Stimulated activated CD8-positive, alpha-beta memory T cell treated with anti-CD3 and anti-CD28 coated beads, Interleukin-7, amount 100 ng/mL, for 1 hour (primary cell): ENCODE measurements at places on chromosomes 1 and 21.

- DNase-seq, result no peak
These were observed 16.6 kb upstream of the RNF223 start for GRCh38 chr1:1090424-1091343.

- DNase-seq, result no peak
These were observed 579.7 kb downstream of the PTPRC start for GRCh38 chr1:199218533-199218932.

- no peak for DNase-seq
These were observed 104.7 kb downstream of the JAK1 start for GRCh38 chr1:64861611-64862010.

GRCh38 chr1:45730780-45731319 lies 19.6 kb downstream of the IPP start:
- DNase-seq, result no peak

GRCh38 chr1:36871146-36871971 lies 163.0 kb downstream of the GRIK3 start:
- DNase-seq, result no peak

- DNase-seq, result no peak
These were observed 44.9 kb downstream of the SYT6 start for GRCh38 chr1:114108751-114109255.

DNA sequence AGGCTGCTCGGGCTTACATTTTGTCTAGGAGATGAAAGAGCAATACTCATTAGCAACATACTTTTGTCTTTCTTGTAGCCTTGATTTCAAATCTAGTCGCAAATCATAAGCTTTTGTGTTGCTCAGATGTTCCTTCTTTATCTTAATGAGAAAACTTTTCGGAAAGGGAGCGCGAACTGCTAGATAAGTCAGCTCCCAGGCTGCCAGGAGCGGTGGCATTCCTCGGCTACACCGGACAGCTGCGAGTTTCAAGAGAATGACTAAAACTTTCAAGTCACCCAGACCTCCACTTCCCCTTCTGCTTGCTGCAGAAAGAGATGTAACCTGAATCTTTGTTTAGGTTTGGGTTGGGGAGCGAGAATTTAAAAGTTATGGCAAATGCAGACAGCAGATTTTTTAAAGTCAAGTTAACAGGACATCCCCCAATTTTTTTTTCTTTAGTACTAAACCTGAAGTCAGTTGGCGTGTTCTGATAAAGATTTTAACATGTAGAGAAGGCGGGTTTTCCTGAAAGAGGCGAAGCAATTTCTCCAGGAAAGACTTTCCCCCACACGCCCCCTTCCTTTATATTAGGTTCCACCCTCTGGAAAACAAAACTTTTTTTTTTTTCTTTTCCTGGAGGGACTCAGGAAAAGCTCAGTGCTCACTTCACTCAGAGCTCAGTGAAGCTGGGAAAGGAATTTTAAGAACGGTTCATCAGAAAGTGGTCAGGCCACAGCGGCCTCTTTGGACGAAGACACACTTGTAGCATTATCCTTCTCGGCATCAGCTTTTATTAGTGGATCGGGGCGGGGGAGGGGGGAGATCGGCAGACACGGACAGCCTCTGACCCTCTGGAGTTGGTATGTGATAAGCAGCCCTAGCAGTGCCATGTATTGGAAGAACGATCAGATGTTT lies at the start of gene LHX8:
LHX8 (plus strand) TSS at position 639 of the 897 bp plus-strand sequence. CDS start 2,227 bp downstream, outside the sequence.
- DNase-seq, result no peak

DNA sequence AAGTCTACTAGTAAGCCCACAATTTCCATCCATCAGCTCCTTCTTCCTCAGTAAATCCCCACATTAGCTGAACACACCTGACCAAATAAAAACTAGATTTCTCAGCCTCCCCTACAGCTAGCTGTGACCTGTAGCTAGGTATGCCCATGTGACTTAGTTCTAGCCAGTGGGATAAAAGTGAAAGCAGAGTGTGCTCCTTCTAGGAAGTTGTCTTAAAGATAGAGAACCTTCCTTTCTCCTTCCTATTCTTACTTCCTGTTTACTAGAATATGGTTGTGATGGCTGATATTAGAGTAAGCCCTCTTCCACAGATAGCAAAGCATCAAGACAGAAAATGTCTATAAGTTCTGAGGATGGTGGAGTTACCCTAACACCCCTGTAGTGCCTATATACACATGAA lies 67.0 kb downstream of the PIK3R3 start:
- DNase-seq, result no peak

DNA sequence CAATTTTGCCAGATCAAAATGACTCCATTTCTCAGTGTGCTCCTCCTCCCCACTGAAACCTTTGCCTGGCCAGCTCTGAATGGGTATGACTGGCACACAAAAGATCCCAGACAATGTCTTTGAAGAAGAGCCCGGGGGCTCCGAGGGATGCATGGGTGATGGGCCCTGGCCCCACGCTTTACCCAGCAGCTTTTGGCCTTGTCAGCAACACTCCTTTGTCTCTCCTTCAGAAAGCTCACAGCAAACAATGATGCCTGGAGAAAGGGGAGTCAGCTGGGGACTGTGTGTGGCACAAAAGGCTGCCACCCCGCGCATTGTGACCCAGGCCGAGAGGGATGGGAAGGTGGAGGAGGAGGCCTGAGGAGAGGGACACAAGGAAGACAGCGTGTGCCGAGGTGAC lies 45.9 kb downstream of the PLXNA2 start:
- DNase-seq, result no peak

- DNase-seq, result no peak
These were observed 7.4 kb upstream of the TIAM1 start for GRCh38 chr21:31351438-31351837.

DNA sequence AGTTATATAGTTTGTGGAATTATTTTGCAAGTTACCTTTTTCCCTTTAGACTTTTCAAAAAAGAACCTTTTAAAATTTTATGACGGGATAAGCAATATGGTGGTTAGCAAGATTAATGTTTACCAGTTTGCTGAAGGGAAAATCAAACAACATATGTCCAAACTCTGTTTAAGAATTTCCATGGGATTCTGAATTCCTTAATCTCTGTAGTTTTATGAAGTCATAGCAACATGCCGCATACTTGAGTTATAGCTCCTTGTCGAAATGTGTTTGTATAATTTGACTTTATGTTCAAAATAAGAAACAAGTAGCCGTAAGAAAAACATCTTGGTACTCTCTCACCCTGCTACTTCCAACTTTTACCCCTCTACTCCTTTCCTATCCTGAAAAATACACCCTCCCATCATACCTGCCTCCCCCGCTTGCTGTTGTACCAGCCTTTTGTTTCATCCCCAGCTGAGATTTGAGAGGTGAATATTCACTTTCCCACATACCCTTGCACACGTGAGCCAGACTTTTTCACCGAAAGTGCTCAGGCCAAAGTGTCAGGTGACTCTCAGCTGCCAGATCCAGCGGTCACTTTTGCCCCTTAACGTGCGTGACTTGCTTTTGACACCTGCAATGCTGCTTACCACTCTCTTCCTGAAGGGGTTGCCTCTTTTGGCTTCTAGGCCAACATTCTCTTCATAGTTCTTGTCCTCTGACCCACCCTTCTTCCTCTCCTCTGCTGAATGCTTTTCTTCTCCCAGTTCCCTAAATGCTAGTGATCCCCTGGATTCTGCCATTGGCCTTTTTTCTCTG lies 83.5 kb upstream of the ZNF326 start:
- no peak for DNase-seq

- no peak for DNase-seq
These were observed 177.6 kb downstream of the MIS18A start for GRCh38 chr21:32101277-32101676.

DNA sequence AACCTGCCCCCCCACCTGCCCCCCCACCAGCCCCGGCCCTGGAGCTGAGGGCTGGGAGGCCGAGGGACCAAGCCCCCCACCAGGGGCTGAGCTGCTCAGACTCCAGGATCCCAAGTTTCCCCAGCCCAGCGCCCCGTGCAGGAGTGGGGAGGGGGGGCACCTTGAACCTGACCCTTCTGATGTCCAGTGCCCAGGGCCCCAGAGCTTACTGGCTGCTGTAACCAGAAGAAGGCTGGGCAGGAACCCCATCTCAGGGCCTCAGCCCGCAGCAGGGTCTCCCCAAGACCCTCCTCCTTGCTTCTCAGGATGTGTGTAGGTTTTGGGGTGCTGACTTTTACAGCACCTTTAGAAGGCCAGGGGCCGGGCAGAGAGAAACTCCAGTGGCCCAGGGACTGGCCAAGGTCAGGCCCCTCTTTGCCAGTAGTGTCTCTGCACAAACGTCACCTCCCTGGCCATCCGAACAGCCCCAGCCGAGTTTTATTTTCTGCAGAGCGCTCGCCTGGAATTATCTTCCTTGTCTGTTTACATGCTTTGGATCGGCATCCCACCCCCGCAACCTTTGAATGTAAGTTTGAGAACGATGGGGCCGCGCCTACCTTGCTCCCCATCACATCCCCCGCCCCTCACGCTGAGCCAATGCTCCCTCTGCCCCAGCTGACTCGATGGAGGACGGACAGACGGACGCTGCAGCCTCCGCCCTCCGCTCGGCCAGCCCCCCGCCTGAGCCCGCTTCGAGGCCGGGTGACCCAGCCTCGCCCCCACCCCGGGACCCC lies 70.1 kb upstream of the CASZ1 start:
- DNase-seq, result no peak

DNA sequence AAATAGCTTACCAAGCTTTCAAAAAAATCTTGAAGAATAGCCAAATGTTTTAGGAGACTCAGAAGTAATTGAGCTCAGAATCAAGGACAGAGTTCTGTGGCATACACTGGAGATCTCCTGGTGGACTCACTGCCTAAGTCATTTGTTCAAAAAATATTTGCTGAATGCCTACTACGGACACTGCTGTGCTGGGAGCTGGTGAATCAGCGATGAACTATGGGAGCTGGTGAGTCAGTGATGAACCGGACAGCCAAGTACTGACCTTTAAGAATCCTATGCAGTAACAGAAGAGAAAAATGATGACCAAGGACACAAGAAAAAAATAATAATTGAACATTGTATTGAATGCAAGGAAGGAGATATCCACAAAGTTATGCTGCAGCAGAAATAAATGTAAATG lies 717.9 kb upstream of the CXADR start:
- DNase-seq, result no peak

DNA sequence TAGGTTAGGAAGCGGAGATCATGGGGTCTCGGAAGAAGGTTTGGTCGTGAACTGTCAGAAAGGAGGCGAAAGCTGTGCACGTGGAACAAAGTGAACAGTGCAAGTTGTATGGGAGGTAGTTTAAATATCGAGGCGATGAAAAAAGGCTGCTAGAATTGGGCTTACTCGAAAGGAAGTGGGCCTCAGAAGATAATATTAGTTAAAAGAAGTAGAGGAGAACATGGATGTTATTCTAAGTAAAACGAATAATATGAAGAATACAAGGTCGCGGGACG lies 571 bp downstream of the WDR3 start:
- DNase-seq, result no peak

GRCh38 chr1:178055779-178056471 lies 38.0 kb upstream of the RASAL2 start:
- no peak for DNase-seq

DNA sequence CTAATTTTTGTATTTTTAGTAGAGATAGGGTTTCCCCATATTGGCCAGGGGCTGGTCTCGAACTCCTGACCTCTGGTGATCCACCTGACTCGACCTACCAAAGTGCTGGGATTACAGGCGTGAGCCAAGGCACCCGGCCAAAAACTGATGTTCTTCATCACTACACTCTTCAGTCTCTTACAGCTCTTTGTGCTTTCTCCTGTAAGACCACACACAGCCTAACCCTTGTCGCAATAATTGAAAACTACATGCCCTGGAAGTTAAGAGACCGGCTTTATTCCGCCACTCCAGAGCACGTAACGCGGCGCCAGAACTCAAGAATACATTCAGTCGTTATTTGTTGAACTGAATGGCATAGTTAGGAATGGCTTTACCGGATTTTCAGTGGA lies 552 bp downstream of the GPATCH4 start:
- no peak for DNase-seq

DNA sequence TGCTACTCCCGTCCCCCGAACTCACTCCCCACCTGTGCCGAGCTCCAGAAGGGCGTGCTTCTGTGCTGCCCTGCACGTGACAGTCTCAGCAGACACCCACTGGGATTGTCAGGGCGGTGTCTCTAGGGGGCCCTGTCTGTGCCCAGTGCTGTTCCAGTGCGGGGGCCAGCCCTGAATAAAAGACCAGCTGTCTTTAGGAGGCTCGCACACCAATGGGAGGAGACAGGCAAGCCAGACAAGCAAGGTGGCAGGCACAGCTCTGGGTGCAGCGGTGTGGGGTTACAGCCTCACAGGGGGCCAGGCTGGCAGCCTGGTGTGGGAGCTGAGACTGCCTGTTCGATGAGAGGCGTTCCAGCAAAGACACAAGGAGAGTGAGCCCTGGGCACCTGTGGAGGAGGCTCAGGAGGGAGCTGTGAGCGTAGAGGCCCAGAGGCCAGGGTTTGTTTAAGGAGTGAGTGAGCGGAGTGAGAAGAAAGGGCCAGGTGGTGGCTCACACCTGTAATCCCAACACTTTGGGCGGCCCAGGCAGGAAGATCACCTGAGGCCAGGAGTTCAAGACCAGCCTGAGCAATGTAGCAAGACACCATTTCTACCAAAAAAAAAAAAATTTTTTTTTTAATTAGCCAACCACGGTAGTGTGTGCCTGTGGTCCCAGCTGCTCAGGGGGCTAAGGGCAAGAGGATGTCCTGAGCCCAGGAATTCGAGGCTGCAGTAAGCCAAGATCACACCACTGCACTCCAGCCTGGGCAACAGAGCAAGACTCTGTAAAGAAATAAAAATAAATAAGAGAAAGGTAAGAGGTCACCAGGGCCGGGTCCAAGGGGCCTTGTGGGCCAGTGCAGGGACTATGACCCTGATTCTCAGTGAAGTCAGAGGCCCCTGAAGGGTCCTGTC lies 48.2 kb upstream of the ARHGEF16 start:
- no peak for DNase-seq

DNA sequence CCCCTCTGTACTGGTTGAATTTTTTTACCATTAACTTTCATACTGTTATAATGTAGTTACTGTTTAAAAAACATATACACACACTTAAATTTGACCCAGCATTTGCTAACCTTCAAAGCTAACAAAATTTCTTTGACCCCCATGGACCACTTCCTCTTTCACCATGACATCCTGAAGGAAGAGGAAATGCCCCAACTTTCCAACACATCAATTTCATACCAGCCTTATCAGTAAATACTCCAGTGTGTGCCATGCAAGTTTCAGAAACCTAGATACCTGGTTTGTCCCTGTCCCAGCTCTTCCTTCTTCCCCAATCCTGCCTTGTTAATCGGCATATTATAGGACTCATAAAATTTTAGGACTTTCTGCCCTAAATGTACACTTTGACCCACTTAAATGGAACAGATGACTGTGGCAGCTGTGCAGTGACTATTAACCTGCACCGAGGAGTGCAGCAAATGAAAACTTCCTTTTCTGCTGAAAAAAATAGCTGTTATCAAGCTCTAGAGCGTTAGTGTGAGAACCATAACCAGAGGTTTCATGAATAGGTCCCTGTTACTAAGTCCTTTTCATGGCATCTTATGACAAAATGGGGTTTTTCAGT lies 54.1 kb downstream of the DTL start:
- no peak for DNase-seq

- no peak for DNase-seq
These were observed 321.7 kb upstream of the USP25 start for GRCh38 chr21:15408089-15408488.

DNA sequence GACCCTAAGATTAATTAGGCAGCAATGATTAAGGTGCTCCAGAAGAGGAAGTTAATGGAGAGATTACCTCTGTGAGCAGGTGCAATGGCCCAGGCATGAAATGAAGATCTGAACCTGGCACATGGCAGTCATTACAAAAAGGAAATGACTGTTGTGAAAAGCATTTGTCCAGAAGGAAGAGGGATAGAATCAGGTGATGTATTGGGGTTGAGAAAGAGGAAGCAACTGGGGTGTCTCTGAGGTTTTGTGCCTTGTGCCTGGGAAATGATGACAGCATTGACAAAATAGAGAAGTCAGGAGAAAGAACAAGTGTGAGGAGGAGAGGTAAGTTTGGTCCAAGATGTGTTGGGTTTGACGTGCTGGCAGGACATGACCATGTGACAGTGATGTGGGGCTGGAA lies 5.6 kb downstream of the CRCT1 start:
- DNase-seq, result no peak
